Effector memory CD4-positive, alpha-beta T cell (primary cell): ENCODE measurements at places on chromosomes 16 and 17.

DNA sequence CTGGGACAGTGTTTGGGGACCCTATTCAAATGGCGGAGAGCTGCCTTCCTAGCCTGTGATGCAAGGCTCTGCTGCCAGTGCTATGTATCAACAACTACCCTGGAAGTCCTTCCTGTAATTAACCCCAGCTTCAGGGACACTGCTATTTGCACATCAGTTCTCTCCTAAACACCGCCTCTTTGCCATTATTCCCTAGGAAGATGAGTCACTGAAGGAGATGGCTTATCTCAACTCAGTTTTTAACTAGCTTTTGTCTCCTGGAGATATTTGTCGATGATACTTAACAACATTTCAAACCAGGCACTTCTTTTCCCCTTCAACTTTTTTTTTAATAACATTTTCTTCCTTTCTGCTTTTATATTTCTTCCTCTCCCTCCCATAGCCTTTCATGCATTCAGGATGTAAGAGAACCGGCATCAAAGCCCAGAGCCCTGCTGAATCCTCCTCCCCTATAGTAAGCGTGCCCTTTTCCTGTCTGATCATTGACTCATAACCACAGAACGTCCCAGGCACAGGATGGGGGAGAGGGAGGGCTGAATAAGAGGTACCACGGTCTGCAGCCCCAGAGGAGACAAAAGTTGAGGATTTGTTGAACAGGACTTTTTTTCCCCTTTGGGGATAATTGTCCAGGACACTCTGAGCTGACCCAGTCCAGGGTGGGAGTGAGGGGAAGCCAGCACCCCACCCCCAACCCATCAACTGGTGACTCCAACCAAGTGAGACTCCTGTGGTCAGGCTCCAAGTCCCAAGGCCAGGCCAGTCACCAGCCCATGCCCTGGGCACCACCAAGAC lies 387.8 kb upstream of the SALL1 start:
- DNase-seq: no peak

DNA sequence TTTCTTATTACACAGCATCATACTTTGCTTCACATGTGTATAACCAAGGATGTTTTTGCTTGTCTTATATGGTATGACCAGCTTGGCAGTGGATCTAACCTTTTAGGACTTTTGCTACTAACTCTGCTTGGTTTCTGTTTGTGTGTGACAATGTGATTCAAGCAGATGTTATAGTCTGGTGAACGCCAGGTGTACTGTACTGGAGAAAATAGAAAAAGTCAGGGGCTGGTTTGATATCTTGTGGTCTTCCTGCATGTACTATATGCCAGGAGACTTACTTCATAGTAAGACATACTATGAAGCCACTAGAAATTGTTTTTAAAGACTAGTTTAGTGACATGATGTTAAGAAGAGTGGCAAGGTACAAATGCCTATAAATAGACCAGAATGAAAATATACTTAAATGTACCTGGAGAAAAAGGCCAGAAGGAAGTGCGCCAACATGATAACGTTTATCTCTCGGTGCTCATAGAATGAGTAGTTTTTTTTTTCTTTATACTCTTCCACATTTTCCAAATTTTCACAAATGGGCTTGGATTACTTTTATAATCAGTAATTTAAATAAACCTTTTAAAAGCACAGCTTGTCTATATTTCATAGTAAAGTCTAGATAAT lies 112.3 kb downstream of the PRKCA start:
- DNase-seq: no peak

GRCh38 chr16:81275064-81275532 lies 36.6 kb downstream of the BCO1 start:
- no peak for DNase-seq

DNA sequence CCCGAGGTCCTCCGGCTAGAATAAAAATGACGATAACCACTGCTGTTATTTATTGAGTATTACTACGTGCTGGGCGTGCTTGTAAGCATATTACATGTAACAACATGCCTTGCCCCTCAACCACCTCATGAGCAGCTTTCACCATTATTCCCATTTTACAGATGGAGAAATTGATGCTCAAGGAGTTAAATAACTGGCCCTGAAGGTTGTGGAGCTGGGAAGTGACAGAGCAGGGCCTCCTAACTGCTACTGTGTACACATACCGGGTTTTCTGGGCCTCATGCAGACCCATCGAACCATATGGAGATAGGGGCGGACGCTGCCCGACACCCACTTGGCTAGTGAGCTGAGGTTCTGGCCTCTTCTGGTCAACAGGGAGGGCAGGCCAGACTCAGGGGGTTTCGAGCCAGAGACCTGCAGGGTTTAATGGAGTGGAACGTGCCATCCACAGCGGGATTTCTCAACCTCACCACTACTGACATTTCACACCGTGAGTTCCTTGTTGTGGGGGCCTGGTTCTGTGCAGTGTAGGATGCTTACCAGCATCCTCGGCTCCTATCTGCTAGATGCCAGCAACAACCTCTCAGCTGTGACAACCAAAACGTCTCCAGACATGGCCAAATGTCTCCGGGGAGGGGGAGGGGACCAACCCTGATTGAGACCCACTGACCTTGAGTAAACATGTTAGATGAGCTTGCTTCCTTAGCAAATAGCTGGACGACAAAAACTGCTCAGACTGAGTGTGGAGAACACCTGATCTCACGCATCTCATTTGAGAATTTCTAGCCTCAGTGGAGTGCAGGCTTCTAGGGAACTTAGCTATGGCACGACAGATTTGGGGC lies 432.0 kb downstream of the SLC39A11 start:
- DNase-seq: no peak
